ENCODE measurements at places on chromosomes 1 and 21.

DNA sequence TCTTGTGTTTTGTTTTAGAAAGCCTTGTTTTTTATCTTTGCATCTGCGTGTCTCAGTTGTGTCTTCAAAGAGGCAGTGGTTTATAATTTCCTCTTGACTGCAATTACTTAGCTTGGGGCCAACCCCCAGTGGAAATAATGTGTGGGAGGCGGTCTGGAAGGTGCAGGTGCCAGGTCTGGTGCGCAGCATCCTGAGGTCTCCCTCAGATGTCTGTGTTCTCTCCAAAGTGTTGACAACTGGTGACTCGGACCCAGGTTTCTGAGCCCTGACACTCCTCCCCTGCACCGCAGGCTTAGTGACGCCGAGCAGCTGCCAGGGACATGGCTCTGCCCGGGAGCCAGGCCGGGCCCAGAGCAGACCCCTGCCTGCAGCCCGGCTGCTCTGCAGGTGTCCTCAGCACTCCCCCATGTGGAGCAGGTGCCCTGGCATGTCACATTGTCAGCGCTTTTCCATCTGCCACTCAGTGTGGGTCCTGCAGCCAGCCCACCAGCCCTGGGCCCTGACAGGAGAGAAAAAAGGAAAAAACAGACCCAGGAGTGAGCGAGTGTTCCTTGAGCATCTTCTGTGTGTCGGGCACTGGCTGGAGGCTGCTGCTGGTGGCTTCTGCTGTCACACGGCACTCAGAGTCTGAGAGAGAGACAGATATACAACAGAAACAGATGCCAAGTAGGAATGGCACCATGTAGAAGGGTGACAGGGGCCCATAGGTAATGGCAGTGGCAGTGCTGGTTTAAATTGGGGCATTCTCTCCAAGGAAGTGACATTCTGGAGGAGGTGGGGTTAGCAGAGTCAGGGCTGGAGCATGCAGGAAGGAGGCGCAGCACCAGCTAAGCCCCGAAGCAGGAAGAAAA, 24.8 kb upstream of the SELENON start:
- no peak for DNase-seq

DNA sequence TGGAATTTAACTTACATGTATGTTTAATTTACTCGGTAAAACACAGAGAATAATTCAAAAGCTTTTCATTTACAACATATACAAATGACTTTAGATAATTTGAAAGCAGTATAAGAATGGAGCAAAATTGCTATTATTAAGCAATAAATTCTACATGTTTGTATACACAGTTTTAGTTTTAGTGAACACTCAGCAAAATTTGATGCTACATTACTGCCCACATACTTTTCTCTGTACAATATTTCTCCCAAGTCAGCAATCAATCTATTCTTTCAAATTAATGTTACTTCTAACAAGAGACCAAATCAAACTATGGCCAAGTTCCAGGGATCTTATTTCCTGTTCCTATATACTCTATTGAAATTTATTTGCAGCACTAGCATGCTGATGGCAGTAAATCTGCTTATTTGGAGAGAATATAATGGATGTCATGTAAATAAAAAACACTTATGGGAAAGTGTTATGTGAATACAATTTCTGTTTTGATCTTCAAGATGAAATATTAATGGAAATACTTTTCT, 82.6 kb upstream of the BRINP3 start:
- no peak for DNase-seq

- DNase-seq = no peak
These were observed 332.0 kb upstream of the PBX1 start for GRCh38 chr1:164226977-164227376.

DNA sequence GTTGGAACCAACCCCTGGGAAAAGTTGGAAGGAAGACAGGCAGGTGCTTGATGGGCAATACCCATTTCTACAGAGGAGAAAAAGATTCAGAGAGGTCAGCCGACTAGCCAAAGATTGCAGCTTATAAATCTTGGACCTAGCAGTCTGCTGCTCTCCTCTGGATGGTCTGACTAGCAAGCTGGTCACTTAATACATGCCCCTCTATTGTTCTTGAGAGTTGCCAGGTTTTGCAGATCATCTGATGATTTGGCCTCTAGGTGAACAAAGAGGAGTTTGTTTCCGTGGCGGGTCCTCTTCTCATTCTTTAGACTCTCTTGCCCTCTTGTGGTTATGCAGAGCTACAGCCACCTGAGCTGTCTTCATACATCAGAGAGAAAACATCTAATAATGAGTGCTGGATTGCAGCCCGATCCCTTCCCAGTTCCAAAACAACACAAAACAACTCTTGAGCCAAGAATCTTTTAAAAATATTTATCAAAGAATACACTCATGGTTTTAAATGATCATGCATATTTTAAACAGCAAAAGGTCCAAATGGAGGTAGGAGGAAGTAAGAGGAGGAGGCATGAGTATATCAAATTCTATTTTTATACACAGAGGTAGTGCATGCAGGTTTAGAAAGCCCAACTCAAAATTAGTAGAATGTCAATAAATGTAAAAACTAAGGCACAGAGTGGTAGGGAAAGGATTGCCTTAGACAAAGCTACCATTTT, 115.7 kb downstream of the SLC30A10 start:
- DNase-seq = peak; percentile 50

DNA sequence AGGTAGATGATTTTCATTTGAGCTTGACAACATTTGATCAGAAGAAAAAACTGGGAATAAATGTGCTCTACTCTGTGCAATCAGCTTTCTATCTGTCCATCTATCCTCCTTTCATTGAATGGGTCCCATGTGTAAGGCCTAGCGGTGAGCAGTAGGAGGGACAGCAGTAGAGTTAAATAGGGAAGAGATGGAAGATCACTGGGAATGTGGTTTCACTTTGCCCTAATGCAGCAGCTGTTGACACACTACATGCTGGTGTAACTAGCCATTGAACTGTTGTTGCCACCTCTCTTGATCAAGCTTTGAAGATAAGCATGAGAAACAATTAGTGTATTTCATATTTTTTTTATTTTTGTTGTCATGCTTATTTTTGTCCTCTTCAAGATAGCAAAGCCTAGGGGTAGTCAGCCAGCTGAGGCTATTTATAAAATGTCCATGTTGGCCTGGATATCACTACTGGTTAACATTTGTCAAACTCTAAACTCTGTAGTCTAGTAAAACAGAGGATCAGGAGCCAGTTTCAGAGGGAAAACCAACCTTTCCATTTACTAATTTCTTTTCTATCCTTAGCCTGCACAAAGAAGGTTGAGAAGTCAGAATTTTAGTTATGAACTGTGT, 41.9 kb downstream of the CACNA1E start:
- no peak for DNase-seq

DNA sequence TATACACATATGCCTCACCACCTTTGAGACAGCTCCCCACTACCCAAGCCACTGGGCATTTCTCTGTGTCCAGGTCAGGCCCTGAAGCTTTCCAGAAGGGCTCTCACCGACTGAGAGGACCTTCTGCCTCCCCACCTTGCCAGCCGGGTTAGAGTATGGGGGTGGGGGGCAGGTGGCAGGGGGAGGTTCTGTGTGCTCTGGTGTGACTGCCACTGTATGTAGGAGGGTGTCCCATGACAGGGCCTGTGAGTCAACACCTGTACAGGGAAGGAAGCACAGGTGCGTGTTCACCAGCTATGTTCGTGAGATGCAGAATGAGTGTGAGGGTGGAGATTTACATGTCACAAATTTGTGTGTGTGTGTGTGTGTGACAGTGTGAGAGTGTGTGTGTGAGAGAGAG, 7.0 kb downstream of the AHDC1 start:
- no peak for DNase-seq

DNA sequence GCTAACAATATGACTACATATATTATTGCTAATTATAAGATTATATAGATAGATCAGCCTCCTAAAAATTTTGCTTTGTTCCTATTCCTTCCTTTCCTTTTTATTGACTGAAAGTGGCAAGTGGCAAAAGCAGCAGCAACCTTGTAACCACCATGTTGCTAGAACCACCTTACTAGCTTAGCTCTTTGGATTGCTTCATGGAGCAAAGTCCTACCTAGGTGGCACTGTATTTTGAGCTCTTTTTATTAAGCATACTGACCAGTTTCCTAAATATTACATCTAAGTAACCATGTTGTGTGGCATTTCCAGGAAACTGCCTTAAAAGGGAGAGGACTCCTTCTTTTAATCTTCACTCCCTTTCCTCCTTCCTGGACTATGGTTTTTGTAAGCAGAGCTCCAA, 90.8 kb downstream of the UCHL5 start:
- DNase-seq = no peak

- DNase-seq = peak; percentile 50
These were observed 9.5 kb upstream of the CLIC4 start for GRCh38 chr1:24735509-24736375.

GRCh38 chr1:89553157-89553556, 28.5 kb downstream of the LRRC8B start:
- no peak for DNase-seq

GRCh38 chr21:41932191-41932575, 21.6 kb downstream of the C2CD2 start:
- DNase-seq = no peak

DNA sequence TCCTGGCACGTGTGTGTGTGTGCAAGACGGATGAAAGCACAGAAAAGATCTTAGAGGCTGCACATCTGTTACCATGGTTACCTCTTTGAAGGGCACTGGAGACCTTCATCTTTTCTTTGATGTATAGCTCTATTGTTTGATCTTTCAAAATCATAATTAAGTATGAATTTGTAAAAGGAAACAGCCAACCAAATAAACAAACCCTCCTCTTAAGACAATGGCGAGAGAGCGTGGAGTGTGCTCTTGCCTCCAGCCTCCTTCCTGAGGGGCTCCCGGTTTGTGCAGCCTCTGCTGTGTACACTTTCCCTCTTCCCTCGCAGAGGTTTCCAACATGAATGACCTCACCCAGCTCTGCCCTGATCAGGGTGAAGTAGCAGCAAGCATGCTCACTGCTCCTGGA, 27.9 kb downstream of the CACNA1S start:
- DNase-seq = no peak

GRCh38 chr1:88946861-88947260, 45.6 kb downstream of the KYAT3 start:
- DNase-seq = no peak

- DNase-seq = peak; percentile 2
These were observed 52.3 kb downstream of the PAPPA2 start for GRCh38 chr1:176515310-176515709.

DNA sequence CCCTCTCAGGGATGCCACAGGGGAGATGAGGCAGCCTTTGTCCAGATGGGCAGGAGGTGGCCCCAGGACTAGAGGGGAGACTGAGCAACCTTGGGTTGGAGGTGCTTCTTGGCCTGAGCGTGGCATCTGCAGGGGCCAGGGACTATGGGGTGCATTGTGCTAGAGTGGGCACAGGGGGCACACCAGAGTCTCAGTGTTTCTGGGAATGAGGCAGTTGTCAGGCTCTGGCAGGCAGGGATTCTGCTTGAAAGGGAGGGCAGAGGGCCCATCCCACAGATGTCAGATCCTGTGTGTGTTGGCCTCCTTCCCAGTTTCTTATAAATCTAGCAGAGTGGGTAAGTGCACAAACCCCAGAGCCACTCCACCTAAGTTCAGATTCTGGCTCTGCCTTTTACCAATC, 13.7 kb downstream of the LGR6 start:
- peak; percentile 94 for DNase-seq

GRCh38 chr1:230712470-230712942, 1.4 kb downstream of the AGT start:
- no peak for DNase-seq

DNA sequence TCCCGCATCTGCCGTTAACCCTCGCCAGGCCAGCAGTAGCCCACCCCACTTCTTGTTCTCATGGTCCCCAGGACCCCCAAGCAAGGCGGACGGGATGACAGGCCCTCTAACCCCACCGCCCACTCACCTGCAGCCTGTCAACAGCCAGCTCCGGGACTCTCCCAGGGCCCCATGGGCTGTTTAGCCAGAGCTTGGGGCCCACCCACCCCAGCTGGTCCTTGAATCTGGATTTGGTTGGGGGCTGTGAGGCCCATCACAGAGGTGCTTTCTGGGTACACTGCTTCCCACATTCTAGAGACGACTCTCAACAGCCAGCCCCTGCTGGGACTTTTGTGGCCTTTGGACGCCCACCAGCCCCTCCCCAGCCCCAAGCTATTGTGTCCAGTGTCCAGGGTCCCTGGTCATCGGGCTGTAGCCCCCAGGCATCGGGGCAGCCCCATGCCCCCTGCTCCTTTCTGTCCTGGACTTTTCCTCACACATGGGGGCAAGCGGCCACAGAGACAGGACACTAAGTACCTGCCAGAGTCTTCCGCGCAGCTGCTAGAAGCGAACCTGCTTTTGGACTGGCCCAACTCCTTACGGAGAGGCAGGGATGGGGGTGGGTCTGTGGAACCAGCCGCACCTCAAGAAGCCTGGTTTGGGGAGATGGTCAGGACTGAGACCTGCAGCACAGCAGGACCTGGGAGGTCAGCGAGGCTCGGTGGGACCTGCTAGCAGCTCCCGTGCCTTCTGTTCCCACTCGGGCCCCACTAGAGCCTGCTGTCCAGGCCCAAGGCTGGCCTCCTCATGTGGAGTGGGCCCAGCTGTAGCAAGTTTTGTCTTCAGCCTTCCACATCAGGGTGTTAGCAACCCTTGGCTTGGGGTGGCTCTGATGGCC, 208.1 kb upstream of the VAMP3 start:
- no peak for DNase-seq

- DNase-seq = no peak
These were observed 18.7 kb downstream of the LRRC8D start for GRCh38 chr1:89839516-89839915.

DNA sequence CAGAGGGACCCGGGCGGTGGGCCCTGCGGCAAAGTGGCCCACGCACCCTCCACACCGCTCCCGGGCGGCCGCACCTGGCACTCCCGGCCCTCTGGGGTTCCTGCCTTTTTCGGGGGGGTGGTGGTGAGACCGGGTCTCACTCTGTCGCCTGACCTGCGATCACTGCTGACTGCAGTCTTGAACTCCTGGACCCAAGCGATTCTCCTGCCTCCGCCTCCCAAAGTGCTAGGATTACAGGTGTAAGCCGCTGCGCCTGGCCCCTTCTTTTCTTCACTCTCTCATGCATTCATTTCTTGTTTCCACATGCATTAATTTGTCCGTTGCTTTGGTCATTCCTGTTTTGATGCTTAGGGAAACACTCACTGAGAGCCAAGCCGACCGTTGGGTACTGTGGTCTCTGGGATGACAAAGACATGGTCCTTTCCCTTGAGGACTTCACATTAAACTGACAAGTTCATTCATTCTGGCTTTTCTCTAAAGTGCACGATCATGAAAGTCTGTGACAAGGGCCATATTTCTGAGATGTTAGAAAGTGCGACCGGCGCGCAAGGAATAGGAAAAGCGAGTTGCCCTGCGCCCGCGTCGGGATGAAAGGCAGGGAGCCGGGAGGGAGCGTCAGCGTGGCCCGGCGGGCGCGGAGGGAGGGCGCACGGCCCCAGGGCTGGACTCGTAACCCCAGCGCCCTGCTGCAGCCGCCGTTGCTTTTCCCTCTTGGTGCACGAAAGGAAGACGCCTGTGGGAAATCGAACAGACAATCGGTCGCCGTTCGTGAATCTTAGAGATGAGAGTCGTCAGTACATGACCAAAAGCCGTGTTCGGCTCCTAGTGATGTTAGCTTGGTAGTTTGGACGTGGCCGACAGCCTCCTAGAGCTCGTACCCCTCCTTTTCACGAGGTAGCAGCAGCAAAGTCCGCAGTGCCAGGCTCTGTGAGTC, 1.0 kb upstream of the MCOLN2 start:
- peak; percentile 15 for DNase-seq

- no peak for DNase-seq
These were observed 49.4 kb downstream of the ILDR2 start for GRCh38 chr1:166925810-166926478.

Data from umbilical cord (tissue), 2 donors.